ENCODE measurements at places on chromosomes 13 and 19.

GRCh38 chr19:48637948-48638830 is 1.0 kb upstream of the DBP start:
- DNase-seq = peak; percentile 69

DNA sequence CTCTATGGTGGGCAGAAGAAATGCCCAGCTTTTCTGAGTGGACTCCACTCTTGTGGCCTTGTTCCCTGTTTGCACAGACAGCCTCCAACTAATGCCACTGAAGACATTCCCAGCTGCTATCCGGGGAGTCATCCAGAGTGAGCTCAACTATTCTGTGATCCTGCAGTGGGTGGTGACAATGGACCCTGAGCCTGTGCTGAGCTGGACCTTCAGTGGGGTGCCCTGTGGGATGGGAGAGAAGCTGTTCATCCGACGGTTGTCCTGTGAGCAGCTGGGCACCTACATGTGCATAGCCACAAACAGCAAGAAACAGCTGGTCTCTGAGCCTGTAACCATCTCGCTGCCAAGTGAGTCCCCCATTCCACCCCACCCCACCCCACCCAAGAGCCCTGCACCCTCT is 10.3 kb downstream of the IGSF23 start:
- DNase-seq = no peak

- DNase-seq = no peak
These were observed 586.5 kb downstream of the SLITRK5 start for GRCh38 chr13:88257706-88258105.

GRCh38 chr19:20333508-20333907 is 166.5 kb downstream of the ZNF486 start:
- DNase-seq = no peak

DNA sequence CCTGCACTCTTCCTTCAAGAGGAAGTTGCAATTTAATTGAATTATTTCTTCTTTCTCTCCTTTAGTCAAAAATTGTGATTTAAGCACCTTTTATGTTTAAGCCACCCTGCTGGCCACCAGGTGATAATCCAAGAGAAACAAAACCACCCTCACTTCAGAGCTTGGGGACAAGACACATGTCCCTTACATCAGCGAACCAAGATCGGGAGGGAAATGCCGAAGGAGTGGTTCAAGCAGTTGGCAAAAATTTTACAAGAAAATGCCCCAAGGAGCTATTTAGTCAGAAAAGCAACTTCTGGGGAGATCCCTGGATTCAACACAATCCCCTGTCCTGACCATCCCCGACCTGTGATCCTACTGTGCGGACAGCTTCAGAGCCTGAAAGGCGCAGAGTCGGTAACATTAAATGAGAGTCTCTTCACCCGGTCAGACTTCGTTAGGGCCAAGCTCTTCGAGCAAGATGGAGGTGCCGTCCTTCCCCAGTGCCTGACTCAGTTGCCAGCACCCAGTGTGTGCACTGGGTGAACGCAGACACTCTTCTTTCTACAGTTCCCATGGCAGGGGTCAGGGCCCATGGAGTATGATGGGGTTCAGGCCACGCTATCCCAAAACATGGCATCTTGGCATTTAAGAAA is 78.6 kb upstream of the TM9SF2 start:
- no peak for DNase-seq

GRCh38 chr19:42332059-42332458 is 6.6 kb downstream of the MEGF8 start:
- DNase-seq = no peak

DNA sequence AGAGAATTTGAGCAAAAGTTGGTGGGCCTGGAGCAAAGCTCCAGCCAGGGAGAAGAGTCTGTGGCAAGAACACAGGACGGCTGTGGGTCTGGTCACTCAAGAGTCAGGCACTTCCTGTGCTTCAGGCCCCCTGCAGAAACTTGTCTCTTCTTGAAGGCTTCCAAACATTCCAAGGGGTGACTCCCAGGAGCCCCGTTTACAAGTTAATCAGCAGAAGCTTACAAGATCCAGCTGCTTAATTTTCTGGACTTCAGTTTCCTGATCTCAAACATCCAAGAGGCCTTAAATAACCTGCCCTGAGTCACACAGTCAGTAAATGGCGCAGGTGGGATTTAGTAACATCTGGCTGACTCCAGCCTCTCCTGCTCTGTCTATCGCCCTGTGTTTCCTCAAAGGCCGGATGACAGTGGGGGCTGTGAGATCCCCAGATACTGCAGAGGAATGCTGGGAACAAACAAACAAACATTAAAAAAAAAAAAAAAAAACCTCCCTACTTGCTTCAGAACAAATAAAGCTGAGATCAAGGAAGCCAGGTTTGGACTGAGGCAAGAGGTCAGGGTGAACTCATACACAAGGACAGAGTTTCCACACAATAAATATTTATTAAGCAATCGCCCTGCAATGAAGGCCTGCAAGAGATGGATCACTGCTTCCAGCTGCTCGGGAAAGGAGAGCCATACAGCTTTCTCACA is 175.4 kb upstream of the RFC3 start:
- no peak for DNase-seq

DNA sequence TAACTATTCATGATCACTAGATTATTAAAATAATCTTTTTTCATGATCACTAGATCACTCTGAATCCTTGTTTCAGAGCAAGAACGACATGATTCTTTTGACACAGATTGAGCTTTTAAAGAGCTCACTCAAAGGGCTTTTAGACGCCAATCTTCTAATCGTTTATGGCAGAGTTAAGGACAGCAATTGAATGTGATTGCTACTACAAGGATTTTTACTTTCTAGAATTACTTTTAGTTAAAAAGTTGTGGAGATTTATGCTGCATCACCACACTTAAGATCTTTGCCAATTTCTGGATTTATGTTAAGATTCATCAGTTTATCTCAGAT is 1.3 kb downstream of the EXOSC8 start:
- no peak for DNase-seq

DNA sequence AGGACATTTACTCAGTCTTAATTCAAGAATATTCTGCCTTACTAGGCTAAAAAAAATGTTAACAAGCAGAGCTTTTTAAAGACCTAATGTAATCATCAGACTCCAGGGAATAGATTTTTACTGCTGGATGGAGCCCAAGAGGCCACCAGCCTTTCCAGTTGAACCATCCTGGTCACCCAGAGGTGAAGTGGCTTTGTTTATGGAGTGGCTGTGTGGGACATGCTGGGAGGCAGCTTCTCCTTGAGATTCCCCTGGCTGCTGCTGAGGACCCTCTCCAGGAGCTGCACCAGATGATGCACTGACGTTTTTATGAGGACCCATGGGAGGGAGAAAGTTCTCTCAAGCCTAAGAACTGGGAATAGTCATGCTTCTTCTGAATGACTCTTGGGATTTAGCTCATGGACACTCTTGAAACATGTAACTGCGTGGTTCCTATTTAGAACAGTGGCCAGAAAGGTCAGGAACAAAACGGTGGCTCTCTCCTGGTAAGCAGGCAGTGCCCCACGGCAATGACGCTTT is 205.9 kb upstream of the MIR17HG start:
- no peak for DNase-seq

DNA sequence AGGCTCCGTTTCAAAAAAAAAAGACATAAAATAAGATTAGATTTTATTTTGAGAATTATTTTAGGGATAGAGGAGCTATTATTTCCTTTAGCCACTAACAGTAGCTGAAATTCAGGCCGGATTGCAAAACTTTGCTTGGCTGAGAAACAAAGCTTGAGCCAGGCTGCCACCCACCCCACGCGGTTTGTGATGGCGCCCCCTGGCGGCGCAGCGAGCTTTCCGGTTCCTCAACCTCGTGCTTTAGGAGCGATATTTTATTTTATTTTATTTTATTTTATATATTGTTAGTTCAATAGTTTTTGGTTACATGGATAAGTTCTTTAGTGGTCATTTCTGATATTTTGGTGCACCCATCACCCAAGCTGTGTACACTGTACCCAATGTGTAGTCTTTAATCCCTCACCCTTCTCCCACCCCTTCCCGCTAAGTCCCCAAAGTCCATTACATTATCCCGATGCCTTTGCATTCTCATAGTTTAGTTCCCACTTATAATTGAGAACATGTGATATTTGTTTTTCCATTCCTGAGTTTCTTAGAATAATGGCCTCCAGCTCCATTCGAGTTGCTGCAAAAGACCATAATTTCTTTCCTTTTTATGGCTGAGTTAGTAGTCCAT is 19.8 kb upstream of the CEACAM4 start:
- peak; percentile 69 for DNase-seq

GRCh38 chr19:43318203-43318602 is 35.3 kb upstream of the CD177 start:
- no peak for DNase-seq
